ENCODE measurements at places on chromosomes 7 and 10. TPM values are rescaled to one million over a fixed set of nuclear protein-coding genes. Genes with fewer than 3 reads are reported as not detected.

Gene EIF3B
- 115 TPM for total RNA-seq

Gene COL17A1
- 0.45 TPM for total RNA-seq

Gene OR2A1
- total RNA-seq: 0.37 TPM

Gene PCDH15
- total RNA-seq: not detected

Gene MLXIPL
- 21.7 TPM for total RNA-seq

Gene NOS3
- 27.7 TPM for total RNA-seq

DNA sequence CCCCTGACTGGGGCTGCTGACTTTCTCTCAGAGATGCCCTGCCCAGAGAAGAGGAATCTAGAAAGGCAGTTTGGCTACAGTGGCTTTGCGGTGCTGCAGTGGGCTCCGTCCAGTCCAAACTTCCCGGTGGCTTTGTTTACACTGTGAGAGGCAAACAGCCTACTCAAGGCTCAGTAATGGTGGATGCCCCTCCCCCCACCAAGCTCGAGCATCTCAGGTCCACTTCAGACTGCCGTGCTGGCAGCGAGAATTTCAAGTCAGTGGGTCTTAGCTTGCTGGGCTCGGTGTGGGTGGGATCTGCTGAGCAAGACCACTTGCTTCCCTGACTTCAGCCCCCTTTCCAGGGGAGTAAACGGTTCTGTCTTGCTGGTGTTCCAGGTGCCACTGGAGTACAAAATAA lies 734.5 kb upstream of the LRRN3 start:
- no peak for DNase-seq

DNA sequence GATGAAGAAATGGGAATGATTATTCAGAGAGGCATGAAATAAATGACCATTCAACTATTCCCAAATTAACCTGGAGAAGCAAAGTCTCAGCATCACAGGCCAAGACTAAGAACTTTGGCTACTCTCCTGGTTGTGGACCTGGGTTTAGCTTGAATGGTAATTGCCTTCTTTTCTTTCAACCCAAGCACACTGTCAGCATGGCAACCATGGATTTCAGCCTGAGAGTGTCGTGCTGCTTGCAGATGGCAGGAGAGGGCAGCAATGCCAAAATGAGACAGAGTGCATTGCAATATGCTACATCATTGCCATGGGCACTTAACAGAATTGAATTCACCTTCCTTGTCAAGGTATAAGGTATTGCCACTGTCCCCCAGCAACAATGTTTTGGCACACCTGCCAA lies 767.2 kb downstream of the REEP3 start:
- DNase-seq: peak; percentile 15

DNA sequence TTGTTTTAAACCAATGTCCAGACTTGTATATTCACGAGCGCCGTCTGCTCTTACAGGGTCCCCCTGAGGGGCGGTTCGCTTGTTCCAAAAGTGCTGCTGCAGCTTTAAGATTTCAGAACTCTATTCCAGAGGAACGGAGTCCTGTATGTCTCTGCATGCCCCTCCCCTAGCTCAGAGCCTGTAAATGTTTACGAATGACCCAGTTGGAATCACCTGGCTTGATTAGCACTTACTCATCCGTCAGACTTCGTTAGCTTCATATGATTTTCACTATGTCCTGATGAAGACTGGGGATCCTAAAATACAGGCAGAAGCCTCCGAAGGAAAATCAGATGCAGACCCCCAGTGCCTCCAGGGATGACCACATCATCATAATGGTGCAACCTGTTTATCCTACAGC lies 4.5 kb upstream of the CHST15 start:
- DNase-seq: no peak

DNA sequence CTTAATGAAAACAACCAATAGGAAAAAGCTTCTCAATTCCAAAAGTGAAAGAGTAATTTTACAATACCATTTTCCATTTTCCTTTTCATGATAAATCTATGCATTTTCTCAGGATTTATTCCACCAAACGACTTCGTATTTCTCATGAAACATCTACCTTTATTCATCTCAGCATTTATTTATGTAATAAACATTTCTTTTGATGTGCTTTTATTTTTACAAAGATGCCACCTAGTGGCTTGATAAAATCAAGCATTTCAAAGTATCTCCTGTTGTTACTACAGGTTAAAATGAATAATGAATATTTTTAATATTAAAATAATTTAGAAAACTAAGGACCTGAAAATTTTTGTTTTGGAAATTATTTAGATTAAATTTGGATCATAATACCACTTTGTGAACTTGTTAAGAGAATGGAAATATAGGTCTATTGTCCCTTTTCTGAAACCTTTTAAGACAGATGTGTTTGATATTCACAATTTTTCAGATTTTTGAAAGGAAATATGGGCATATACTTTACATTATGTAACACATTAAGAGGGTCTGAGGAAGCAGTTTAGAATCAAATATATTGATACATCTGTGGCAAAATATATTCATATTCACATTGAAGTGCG lies 2.7 kb upstream of the IQUB start:
- DNase-seq: no peak

DNA sequence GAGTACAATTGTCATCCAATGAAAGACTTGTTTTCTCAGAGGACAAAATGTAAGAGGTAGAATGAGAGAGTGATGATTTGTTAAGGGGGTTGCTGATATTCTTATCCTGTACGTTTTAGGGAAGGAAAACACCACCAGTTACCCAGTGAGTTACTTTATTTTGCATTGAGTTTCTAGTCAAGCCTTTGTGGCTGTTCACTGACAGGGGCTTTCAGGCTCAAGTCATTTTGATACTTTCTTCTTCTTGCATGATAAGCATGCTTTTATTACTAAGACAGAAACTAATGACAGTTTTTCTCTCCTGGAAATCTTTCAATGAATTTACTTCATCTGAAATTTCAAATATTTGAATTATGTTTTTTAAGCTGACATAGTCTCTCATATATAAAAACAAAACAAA lies 710.2 kb upstream of the POM121L12 start:
- DNase-seq: no peak

- DNase-seq: no peak
Measured at GRCh38 chr10:93807371-93807770, 49.6 kb downstream of the LGI1 start.

DNA sequence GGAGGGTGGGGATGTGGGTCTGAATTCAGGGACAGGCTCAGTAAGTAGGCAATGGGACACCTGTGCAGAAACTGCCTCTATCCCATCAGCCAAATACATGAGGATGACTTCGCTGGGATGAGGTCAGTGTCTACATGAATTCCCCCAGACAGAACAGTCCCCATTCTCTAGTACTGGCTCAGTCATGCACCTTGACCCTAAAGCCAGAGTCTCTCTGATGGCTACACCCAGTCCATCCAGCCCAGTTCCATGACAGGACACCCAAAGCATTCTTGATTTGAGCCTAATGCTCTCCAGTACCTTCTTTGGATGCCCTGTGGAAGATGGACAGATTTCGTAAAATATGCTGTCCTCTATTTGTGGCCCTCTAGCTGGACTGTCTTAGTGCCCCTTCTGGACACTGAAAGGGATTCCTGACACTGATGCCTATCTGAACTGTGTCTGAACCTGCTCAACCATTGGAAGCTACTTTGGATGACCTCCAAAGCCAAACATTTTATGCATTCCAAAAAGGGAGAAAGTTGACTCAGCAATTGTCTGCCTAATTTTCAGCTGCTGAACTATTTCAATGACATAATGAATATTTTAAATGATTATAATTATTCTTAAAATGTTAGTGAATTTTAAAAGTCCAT lies 14.6 kb downstream of the SFRP4 start:
- DNase-seq: no peak

- no peak for DNase-seq
Measured at GRCh38 chr7:116249969-116250553, 39.7 kb downstream of the TES start.

DNA sequence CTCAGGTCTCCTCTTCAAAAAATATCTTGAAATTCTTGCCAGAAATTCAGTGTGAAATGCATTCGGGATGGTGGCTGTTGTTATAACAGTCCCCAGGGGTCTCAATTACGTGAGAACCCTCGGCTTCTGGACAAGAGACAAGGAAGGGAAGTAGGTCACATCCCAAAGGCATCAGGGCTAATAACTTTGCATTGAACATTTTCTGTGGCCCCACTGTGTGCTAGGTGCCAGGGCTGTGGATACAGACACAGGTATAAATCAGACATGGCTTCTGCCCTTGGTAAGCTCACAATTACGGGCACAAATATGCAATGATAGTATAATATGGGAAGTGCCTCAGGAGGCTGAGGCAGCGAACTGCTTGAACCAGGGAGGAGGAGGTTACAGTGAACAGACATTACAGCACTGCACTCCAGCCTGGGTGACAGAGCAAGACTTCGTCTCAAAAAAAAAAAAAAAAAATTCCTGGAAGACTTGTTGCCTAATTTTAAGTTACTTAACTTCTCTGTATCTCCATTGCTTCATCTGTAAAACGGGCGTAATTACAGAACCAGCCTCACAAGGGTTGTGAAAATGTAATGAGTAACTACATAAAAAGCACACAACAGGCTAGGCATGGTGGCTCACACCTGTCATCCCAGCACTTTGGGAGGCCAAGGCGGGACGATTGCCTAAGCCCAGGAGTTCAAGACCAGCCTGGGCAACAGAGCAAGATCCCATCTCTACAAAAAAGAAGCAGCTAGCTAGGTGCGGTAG lies 2.5 kb upstream of the RHBDD2 start:
- DNase-seq: no peak

DNA sequence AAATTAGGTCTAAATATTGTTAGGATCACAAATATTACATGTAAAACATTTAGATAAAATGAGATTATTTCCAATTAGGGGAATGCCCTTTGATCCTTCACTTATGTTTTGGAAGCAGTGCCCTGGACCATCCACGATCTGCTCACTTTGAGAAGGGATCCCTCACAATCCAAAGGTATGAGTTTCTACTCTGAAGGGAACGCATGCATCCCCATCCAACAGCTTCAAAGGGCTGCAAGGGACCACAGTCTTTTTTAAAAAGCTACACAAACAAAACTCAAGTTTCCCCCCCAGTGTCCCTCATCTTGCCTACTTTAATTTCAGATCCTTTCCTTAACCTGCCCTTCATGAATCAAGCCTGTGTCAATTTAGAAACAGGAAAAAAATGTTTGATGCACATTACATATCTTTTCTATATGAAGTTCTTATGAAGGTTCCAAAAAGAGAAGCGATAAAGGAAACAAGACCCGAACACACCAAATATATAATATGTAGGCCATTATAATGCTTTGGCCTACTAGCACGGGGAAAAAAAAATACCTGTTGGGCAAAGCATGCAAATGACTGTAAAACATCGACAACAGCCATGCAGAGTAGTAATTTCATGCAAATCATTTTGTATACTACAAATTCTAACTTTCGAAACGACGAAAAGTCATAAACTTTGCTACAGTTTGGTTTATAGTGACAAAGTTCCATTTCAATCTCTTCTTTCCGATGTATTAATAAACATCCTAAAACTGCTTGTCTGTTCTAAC lies 2.0 kb downstream of the EIF3A start:
- no peak for DNase-seq

GRCh38 chr10:91108820-91109219 lies 111.6 kb upstream of the PCGF5 start:
- DNase-seq: no peak

DNA sequence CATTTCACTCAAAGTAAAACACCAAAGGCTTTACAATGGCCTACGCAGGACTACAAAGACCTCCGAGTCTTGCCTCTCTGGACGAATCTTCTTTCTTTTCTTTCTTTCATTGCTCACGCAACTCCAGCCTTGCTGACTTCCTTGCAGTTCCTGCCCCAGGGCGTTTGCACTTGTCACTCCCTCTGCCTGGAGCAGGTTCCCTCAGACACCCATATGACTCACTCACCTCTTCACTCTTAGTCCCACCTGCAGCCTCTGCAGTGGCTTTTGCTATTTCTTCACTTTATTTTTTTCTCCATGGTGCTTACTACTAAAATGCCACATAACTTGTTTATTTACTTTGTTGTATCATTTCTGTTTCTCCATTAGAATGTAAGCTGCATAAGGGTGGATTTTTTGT lies 33.1 kb downstream of the GHRHR start:
- DNase-seq: no peak

DNA sequence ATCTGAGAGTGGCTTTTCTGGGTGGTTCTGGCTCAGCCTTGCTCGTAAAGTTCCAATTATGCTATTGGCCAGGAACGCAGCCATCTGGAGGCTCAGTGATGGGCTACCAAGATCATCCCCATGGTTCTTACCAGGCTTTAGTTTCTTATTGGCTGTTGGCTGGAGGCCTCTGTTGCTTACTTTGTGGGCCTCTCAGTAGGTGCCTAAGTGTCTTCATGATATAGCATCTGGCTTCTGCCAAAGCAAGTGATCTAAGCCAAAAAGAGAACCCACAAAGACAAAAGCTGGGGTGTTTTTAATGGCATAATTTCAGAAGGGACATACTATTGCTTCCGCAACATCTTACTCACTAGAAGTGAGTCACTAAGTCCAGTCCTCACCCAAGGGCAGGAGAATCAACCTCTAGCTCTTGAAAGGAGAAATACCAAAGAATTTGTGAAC lies 132.0 kb upstream of the MDFIC start:
- no peak for DNase-seq

DNA sequence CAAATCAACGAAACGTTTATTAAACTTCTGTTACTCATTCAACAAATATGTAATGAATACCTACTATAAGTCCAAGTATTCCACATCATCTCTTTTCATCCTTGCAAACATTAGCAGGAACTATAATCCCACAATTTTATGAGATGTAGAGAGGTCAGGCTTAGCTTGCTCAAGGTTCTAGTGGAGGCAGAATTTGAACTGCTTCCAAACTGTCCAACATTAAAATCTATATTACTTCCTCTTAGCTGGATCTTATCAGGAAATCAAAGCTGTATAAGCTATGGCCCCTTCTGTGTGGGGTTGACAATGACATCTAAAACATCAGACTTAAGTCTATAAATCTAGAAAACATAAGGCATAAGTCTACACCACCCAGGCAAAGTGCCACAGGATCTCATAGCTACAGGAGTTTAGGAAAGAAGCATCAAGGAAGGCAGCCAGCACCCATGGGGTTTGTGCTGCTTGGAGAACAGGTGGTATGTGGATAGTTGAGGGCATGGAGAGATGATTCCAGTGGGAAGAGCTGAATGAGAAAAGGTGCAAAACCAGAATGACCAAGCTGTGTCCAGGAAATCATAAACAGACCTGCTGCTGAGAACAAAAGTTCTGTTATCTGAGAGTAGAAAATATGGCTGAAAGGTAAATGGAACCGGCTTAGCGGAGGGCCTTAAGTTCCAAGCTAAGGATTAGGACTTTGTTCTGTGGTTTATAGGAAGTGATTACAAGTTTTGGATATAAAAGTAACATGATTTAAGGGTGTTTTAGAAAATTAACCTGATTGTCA lies 34.5 kb downstream of the PAPSS2 start:
- peak; percentile 48 for DNase-seq

GRCh38 chr10:17407047-17407446 lies 47.3 kb downstream of the ST8SIA6 start:
- no peak for DNase-seq

DNA sequence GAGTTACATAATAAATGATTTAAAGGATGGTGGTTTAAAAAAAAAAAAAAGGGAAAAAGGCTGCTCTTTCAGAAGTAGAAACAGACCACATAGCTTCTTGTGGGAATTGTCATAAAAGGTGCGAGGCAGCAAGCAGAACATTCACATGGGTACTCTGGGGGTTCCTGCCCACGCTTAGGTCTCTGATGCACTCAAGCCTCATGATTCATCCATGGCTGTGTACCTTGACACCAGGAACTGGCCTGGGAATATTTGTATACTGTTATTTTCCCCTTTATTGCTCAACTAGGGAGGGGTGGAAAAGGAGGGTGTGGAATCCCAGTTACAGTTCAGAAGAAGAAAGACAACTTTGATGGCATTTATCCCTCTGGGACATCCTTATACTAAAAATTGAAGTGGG lies 4.0 kb downstream of the PON2 start:
- DNase-seq: peak; percentile 31
